ENCODE measurements at places on chromosomes 12 and 14.

- no peak for DNase-seq
These were observed 3.1 kb upstream of the GPX2 start for GRCh38 chr14:64945431-64946178.

GRCh38 chr12:121814429-121815119, 10.8 kb downstream of the SETD1B start:
- DNase-seq: no peak

DNA sequence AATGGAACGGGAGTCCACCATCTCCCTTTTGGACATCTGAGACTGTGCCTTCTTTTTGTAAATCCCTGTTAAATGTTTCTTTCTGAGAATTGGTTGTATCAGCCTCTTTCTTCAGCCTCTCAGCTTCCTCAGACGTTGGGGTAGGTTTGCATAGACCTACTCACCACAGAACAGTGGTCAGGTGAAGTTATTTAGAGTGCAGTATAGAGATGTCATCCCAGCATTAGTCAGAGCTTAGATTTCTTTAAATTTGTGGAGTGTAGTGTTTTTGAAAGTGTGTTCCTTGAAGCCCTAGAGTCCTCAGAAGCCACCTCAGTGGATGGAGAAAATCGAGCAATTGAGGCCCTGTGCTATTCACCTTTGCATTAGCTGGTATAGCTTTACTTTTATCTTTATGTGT, 8.9 kb upstream of the EEA1 start:
- no peak for DNase-seq

GRCh38 chr12:31218203-31219025, 107.5 kb downstream of the SINHCAF start:
- DNase-seq: no peak

Data from stimulated activated CD8-positive, alpha-beta memory T cell treated with anti-CD3 and anti-CD28 coated beads, Interleukin-2, amount 100 ng/mL, for 1 hour (primary cell).